ENCODE measurements at places on chromosomes 4 and X.

- DNase-seq: no peak
These were observed 432.6 kb upstream of the GALNT7 start for GRCh38 chr4:172736046-172736445.

- no peak for DNase-seq
These were observed 28.6 kb upstream of the BCORL1 start for GRCh38 chrX:129953881-129954280.

DNA sequence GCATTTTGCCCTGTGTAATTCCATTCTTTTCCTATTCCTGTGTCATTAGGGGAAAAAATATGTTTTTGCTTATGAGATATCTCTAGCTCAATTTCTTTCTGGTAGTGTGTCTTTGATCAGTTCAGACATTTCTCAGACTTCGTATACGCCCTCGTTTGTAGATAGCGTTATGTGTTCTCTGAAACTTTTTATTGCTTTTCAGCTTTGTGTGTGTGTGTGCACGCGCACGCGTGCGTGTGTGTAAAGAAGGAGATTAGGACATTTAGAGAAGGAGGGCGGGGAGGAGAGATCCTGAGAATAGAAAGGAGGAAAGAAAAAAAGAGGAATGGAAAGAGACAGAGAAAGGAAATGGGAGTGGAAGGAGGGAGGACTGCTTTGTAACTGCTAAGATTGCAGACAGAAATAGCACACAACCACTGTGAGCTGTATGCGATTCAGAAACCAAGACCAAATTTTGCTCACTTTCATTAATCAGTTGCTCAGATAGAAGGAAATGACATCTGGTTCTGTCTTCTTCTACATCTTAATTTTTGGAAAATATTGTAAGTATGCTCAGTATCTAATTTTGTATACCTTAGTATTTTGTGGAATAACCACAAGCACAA is at the start of gene RXFP1:
Gene RXFP1, plus strand, starts transcription at position 399 of the 605 bp plus-strand sequence. Its CDS starts 95 bp downstream, at position 494.
- DNase-seq: no peak

GRCh38 chrX:93461060-93461459 is 212.3 kb downstream of the NAP1L3 start:
- no peak for DNase-seq

DNA sequence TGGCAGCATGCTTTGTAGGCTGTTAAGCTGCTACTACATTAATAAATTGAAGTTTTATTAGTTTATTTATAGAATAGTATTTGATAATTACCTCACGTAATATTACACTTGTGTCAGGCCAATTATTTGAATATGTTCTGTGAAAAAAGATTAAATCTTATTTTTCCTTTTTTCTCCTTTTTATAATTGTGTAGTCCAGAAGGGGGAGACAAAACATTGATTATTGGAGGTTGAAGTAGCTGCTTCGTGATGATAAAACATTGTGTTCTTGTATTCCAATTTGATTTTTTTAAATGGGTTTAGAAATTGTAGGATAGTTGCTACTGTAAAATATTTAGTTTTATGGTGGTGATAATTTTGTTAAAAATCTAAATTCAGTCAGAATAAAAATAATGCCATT is 85.7 kb downstream of the DIAPH2 start:
- DNase-seq: no peak

- DNase-seq: no peak
These were observed 38.6 kb downstream of the UNC5C start for GRCh38 chr4:95510145-95510544.

- DNase-seq: no peak
These were observed 137.4 kb downstream of the FRYL start for GRCh38 chr4:48642421-48643374.

GRCh38 chr4:43457866-43458265 is 565.4 kb downstream of the GRXCR1 start:
- DNase-seq: no peak

DNA sequence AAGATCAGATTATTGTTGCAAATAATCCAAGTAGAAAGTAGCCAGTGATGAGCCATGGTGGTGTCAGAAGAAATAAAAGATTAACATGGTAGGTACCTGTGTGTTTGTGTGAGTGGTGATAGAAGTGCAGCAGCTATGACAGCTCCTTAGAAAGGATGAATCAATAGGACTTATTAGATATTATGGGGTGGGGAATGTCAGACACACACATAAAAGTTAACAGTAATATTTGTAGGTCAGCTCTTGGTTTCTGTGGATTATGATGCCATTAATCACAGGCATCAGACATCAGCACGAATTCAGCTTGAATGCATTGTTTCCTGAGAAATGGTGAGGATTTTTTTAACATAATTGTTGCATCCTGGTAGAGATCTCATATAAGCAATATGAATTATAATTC is 695.7 kb downstream of the CENPC start:
- no peak for DNase-seq

DNA sequence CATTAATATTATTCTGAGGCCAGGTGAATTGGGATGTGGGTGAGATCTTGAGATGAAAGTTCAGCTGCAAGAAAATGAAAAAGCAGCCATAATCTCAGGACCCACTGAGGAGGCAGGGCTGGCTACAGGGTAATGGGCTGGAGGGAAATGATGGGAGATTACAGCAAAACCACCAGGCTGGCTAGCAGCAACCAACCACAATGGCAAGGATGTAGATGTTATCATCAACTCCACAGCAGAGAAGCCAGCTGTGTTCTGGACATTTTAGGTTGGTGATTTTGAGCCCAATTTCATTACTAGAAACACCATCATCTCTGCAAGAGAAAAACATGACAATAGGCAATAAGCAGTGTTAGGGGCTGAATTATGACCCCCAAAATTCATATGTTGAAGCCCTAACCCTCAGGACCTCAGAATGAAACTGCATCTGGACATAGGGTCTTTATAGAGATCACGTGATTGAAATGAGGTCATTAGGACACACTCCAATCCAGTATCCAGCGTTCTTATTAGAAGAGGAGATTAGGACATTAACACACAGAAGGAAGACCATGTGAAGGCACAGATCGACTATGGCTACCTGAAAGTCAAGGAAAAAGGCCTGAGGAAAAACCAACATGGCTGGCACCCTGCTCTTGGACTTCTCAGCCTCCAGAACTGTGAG is 139.8 kb upstream of the KIT start:
- no peak for DNase-seq

DNA sequence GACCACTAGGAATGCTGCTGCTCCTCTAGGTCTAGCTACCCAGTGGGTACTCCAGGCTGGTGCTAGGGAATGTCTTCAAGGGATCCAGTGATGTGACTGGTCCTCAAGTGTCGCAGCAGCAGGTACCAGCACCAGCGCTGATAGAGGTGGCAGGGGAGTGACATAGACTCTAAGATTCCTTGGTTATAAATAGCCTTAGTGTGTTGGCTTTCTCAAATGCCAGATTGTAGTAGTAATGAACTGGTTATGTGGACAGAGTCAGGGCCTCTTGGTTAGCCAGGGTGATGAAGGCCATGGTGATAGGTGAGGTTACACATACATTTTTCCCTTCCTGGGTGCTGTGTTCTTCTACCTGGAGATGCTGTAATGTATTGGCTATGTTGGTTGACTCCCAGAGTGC is 38.3 kb downstream of the DCLK2 start:
- DNase-seq: no peak

DNA sequence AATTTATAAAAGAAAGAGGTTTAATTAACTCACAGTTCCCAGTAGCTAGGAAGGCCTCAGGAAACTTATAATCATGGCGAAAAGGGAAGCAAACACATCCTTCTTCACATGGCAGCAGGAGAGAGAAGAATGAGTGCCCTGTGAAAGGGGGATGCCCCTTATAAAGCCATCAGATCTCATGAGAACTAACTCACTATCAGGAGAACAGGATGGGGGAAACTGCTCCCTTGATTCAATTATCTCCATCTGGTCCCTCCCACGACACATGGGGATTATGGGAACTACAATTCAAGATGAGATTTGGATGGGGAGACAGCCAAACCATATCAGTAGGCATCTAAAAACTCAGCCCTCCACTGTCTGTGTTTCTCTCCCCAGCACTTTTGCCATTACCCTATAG is 22.4 kb downstream of the ANK2 start:
- DNase-seq: no peak

DNA sequence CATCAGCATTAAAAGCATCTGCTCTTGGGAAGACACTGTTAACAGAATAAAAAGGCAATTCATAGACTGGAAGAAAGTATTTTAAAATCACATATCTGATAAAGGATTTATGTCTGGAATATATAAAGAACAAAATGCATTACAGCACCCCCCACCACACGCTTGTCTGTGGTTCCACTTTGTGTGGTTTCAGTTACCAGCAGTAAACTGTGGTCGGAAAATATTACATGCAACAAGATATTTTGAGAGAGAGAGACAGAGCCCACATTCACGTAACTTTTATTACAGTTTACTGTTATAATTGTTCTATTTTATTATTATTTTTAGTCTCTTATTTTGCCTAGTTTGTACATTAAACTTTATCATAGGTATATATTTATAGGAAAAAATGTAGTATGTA is 21.2 kb upstream of the PDE6B start:
- DNase-seq: no peak

DNA sequence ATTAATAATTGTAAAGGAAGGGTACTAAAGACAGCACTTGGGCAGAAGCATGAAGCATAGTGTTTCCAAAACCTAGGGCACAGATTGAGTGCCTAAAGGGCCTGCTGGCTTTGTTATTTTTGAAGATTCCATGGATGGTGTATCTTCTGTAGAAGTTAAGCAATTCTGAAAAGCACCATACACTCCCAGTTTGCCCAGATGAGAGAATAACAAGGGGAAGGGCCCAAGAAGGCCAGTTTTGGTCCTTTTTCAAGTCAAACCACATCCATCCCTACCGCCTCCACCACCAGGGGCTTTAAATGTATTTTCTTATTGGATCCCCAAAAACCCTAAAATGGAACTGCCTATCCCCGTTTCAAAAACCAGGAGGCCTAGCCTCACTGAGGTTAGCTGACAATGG is 17.2 kb downstream of the SCARB2 start:
- no peak for DNase-seq

GRCh38 chr4:1583051-1583785 is 100.9 kb downstream of the FAM53A start:
- no peak for DNase-seq

DNA sequence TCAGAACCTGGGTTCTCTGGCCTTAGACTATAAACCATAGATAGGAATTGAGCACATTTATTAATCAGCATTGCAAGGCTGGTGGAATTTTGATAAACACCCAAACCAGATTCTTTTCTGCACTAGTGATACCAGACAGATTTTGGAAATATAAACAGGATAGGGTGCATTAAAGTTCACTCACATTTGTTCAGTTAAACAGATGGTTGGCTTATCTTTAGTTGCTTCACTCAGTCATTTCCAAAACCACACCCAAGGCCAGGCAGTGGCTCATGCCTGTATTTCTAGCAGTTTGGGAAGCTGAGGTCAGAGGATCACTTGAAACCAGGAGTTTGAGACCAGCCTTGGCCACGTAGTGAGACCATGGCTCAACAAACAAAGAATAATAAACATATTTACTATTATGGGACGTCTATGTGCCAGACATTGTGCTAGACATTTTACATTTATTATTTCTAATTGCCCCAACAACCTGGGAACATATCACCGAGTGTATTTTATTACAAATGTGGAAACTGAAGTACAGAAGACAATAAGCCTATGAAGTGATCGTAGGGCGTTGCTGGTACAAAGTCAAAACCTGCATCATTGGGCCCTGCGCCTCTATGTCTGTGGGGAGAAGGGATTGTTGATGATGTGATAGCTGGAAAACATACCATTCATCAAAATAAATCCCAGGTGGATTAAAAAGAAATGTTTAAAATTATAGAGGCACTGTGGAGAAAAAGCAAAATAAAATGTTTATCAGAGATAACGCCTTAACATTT is 15.0 kb downstream of the ADD1 start:
- no peak for DNase-seq

DNA sequence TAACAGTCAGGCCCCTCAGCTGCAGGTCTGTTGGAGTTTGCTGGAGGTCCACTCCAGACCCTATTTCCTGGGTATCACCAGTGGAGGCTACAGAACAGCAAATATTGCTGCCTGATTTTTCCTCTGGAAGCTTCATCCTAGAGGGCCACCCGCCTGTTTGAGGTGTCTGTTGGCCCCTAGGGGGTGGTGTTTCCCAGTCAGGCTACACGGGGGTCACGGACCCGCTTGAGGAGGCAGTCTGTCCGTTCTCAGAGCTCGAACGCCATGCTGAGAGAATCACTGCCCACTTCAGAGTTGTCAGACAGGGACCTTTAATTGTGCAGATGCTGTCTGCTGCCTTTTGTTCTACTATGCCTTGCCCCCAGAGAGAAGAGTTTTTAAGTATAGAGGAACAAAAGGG is 160.8 kb downstream of the DKK2 start:
- DNase-seq: no peak

GRCh38 chrX:115138040-115138439 is 51.2 kb upstream of the RBMXL3 start:
- no peak for DNase-seq

- DNase-seq: no peak
These were observed 76.2 kb upstream of the ESX1 start for GRCh38 chrX:104330966-104331365.

DNA sequence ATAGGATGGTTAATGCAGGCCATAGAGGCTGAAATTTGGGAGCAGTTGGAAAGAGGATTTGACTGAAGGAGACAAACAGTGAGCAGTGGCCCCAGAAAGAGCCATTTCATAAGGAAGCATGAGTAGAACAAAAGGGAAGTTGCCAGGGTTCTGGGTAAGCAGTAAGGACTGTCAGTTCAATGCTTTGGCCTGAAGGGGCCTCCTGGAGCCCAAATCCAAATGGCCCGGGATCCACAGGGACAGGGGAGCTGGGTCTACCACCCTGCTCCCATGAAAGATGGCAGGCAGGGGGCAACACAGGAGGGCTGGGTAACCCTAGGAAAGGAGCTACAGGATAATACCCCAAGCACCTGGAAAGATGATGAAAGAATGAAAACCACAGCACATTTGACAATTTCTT is 4.1 kb upstream of the INTS6L start:
- no peak for DNase-seq

DNA sequence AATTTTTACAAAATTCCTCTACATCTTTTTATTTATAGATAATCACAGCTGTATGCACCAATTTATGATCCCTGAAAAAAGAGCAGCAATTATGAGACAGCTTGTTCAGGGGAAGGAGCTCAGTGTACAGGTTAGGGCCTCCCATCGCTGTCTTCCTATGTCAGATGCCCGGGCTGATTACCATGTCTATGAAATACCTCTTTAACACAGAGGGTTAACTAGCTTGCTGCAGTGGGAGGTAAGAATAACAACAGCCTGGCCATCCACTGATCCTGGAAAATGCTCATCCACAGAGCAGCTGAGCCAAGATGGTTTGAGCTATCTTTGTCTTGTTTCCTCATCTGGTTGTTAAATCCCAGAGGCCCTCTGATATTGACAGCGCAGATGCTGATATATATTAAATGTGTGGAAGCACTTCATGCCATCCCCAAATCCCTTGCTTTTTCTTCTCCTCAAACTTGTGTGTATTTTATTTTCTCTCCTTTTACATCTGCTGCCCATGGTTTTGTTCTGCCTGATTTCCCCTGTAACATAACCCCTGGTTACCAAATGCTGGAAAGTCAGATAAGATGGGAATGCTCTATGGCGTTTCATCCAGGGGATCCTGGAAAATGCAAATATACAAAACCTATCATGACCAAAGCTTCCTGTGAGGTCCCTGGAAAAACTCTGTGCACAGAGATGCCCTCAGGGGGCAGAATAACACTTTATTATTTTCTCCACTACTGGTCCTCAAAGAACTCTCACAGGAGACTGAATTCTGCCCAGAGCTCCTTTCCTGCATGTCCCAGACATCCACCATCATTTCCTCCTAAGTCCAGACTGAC is 85.8 kb upstream of the PUDP start:
- DNase-seq: no peak

- no peak for DNase-seq
These were observed at the start of gene NDNF for GRCh38 chr4:121072224-121073003. Gene NDNF, minus strand, starts transcription at chr4:121072535. Its CDS starts 26,698 bp downstream, at chr4:121045837.
